Activated T-cell treated with anti-CD3 and anti-CD28 coated beads for 48 hours (primary cell): ENCODE measurements at places on chromosomes 16 and 17.

- no peak for DNase-seq
Measured at GRCh38 chr17:28841901-28842281, 699 bp downstream of the FAM222B start.

DNA sequence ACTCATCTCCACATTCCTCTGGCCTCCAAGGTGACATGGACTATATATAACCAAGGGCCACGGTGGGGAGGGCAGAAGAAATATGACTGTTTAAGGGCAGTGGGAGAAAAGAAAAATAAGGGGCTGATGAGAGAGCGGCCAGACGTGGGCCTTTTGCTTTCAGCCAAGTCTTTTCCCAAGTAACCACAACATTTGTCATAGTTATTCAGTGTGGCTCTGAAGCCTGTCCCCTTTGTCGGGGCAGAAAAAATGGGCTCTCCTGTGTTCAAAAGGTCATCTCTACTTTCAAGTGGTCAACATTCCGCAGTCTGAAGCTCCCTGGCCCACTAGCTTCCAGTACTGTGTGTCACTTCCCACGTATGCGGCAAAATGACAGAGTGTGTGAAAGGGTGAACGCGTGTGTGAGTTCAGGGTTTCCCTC is 245.4 kb downstream of the NTN1 start:
- DNase-seq: no peak

DNA sequence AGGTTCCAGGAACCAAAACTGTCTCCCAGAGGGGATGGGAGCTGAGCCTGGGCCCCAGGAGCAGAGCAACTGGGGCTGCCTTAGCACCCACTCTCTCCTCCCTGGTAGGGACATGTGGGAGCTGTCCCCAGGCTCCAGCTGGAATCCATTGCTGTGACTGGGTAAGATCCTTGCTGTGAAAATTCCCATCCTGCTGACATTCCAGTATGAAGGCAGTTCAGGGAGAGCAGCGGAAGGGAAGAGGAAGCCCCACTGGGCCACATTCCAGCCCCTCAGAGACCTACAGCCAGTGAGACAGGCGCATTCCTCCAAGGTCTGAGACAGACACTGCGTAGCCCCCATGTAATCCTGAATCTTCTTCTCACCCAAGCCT is 24.2 kb downstream of the MYO18A start:
- no peak for DNase-seq

DNA sequence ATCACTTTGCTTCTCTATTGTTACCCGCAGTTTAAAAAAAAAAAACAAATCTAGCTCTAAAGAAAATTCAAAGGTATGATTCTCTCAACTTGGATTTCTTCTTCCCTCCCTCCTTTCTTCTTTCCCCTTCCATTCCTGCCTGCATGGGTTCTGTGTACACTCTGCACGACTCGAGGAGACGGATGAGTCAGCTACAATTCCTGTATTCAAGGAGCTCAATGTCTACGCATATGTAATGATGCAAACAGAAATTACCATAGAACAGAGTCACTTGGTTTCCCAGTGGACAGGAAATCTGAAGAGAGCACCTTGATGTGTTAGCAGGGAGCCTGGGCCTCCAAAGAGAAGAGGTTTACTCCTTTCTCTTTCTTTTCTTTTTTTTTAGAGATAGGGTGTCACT is 92.3 kb downstream of the VPS53 start:
- DNase-seq: no peak

- DNase-seq: no peak
Measured at GRCh38 chr17:8125947-8126490, 2.1 kb upstream of the HES7 start.

DNA sequence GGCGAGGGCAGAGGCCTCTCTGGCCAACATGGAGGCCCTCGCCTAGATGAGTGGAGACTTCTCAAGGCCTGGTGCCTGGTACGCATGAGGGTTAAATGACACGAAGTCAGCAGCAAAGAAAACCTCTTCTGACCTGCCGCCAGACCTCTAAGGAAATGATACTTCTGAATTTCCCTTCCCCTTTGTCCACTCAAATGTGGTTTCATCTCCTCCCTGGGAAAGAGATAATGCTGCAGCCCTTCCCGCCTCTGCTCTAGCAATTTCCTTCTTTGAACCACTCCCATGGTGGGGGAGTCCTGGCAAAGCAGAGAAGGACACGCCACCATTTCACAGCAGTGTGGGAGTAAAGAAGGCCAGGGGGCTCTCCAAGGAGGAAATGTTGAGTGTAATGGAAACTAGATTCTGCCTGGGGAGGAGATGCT is 65.7 kb upstream of the BCAR1 start:
- DNase-seq: no peak

DNA sequence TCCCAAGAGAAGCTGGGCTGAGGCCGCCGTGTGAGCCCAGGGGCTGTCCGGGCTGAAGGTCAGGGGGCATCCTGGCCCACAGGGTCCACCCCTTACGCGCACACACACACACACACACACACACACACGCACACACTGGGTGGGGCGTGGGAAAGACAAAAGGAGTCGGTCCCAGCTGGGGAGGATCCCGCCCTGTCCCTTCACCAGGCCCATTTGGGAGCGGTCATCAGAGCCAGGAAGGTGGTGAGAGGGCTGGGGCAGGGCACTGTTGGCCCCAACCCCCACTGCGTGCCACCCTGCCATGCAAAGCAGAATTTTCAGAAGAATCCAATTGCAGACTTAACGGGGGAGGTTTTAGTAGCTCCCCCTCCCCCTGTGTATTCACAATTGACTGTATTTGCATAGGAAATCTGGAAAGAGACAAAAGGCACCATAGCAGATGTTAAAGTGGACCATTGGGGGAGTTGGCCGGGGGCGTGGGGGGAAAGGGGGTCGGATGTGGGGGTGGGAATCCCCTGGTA is 11.3 kb upstream of the CD300A start:
- DNase-seq: no peak
